ENCODE measurements at places on chromosomes 4 and X. TPM values are rescaled to one million over a fixed set of nuclear protein-coding genes. Genes with fewer than 3 reads are reported as not detected.

Gene RAI2
- total RNA-seq = not detected

Gene INPP4B
- total RNA-seq = 15.7 TPM

Gene SH3BGRL
- total RNA-seq = 42.4 TPM

Gene CT45A5
- total RNA-seq = not detected

Gene ANAPC4
- total RNA-seq = 15.6 TPM

Gene SORBS2
- total RNA-seq = 17.3 TPM

Gene PKD2
- 38.8 TPM for total RNA-seq

Gene MAGEB1
- not detected for total RNA-seq

Gene CXCL5
- 0.67 TPM for total RNA-seq

Gene GAB1
- total RNA-seq = 1.3 TPM

Gene HSFX2
- not detected for total RNA-seq

Gene SLC2A9
- total RNA-seq = 1.2 TPM

Gene HELQ
- 4.4 TPM for total RNA-seq

Gene CCDC149
- 5.5 TPM for total RNA-seq

Gene DGAT2L6
- total RNA-seq = not detected

Gene UNC5C
- not detected for total RNA-seq

Gene DUSP9
- total RNA-seq = 9.9 TPM

Gene CYLC1
- not detected for total RNA-seq

Gene TMSB15C
- 3.7 TPM for total RNA-seq

Gene F9
- total RNA-seq = not detected

Gene RIPPLY1
- total RNA-seq = not detected
